ENCODE measurements at places on chromosomes 5 and 9.

GRCh38 chr5:76642390-76643040, 19.3 kb upstream of the F2RL2 start:
- no peak for DNase-seq

DNA sequence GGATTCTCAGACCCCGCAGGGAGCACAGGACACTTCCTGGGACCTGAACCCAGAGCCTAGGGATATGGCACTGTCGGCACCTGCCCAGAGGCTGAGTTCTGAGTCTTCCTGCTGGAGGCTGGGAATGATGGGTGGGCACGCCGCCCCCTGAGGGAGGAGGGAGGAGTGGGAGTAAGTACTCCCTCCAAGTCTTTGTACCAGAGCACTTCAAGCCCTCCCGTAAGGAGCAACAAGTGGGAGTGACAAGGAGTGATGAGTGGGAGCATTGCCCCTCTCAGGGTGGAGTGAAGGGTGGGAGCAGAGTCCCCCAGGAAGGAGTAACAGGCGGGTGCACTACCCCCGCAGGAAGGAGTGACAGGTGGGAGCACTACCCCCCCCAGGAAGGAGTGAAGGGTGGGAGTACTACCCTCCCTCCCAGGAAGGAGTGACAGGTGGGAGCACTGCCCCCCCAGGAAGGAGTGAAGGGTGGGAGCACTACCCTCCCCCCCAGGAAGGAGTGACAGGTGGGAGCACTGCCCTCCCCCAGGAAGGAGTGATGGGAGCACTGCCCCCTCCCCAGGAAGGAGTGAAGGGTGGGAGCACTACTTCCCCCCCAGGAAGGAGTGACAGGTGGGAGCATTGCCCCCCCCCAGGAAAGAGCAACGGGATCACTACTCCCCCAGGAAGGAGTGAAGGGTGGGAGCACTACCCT, 100.1 kb downstream of the CACNA1B start:
- DNase-seq: no peak

DNA sequence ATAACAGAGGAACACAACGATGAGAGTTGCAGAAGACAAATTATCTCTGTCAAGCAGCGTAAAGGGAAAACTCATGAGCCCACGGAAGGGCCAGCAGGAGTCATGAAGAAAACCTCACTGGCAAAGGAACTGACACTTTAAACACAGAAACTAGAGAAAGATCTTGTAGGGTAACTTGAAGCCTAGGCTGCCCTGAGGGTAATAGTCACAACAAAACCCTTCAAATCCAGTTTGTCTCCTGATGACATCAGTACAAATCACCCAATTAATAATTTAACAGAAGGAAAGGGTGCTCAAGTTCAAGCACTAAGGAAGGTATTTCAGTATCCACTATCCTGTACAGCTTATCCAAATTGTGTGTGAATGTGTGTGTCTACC, 549.1 kb downstream of the MTRR start:
- DNase-seq: no peak

GRCh38 chr9:38234479-38235170, 157.9 kb upstream of the ALDH1B1 start:
- no peak for DNase-seq

DNA sequence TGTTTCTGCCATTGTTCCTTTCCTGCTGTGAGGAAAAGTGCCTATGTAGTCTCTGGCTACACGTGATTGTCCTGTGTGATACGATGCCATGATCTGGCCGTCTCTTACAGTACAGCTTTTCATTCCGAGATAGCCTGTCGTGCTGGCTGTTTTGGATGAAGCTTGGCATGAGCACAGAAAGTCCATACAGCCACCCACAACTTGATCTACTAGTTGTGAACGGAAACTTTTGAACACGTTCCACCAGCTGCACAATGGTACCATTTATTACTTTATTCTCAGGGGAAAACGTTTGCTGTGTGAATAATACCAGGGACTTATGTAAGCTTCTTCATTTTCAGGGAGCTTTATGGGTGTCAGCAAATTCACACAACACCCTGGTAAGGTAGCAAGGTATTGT, 217.6 kb upstream of the ANKRD55 start:
- DNase-seq: no peak

GRCh38 chr9:19408316-19408692, 505 bp upstream of the ACER2 start:
- peak; percentile 10 for DNase-seq

- DNase-seq: no peak
These were observed 100.4 kb downstream of the FAM114A2 start for GRCh38 chr5:153938191-153938842.

- no peak for DNase-seq
These were observed 60.2 kb upstream of the FUBP3 start for GRCh38 chr9:130518943-130519799.

GRCh38 chr9:78396087-78396486, 99.2 kb downstream of the PSAT1 start:
- no peak for DNase-seq

DNA sequence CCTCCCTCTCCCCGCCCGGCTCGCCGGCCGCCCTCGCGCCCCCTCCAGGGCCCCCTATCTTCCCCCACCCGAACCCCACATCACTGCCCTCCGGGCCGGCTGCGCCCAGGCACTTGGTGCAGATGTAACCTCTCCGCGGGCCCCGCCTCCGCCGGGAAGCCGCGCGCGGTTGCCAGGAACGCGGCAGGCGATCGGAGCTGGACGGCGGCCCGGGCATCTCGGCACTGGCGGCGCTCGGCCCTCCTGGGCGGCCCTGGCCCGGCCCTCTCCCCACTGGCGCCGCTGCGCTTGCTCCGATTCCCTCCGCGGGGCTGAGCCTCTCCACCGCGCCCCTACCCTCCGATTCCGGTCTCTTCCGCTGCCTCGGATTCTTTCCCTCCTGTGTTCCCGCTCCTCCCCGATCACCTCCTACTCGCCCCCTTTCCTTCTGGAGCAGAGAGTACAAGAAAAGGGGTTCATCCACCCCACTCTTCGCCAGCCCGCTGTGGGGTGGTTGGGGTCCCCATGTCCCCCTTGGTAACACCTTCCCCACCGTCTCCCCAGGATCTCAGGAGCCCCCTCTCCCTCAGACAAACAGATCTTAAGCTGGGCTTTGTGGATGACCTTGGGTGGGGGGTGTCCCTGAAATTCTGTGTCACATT, 70.6 kb downstream of the C9orf50 start:
- peak; percentile 26 for DNase-seq

- no peak for DNase-seq
These were observed 14.7 kb downstream of the SIL1 start for GRCh38 chr5:139183502-139183901.

DNA sequence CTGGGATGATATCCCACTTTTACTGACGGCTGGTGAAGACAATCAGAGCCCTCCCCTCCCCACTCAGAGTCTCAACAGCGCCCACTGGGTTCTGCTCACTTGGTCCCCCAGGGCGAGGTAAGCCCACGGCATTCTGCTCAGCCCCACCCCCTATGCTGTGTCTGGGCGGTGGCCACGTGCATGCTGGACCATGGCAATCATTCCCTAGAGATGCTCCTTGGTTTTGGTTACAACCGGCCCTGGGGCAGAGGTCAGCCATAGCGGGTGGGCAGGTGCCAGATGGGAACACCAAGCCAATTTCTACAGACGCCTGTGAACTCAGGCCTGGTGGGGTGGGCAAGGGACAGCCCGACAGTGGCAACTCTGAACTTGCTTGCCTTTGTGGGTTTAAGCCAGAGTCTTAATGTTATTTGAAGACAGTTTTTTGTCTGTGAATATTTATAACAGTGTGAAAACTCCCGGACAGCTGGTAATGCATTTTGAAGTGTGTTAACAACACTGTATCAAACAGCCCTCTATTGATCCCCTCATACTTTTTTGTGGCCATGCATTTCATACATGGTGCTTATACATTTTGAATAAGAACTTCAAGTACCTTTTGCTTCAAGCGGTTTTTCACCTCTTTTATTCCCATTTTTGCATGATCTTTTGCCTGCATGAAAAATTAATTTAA, 94.2 kb downstream of the CRB2 start:
- no peak for DNase-seq

- DNase-seq: no peak
These were observed 89.8 kb downstream of the CD180 start for GRCh38 chr5:67106626-67107342.

DNA sequence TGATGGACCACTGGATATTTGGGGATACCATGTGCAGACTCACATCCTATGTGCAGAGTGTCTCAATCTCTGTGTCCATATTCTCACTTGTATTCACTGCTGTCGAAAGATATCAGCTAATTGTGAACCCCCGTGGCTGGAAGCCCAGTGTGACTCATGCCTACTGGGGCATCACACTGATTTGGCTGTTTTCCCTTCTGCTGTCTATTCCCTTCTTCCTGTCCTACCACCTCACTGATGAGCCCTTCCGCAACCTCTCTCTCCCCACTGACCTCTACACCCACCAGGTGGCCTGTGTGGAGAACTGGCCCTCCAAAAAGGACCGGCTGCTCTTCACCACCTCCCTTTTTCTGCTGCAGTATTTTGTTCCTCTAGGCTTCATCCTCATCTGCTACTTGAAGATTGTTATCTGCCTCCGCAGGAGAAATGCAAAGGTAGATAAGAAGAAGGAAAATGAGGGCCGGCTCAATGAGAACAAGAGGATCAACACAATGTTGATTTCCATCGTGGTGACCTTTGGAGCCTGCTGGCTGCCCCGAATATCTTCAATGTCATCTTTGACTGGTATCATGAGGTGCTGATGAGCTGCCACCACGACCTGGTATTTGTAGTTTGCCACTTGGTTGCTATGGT, 54.5 kb upstream of the HNRNPA0 start:
- DNase-seq: no peak

DNA sequence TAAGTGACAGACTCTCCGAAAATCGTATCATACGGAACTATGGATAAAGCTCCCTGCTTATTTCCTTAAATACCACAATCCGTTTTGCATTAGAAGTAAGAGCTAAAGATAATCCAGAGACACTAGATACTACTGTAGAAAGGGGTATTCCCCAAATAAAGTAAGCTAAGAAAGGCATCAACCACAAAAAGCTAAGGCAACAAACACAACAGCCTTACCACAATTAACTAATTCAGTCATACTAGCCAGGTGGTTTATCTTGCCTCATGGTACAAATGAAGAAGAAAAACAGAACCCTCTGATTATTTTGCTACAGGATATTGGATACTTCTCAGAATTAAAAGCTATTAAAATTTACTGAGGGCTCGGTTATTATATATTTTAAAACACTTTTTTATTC, 14.1 kb downstream of the ERP44 start:
- DNase-seq: no peak

GRCh38 chr5:132023258-132024116, 12.0 kb upstream of the ACSL6 start:
- no peak for DNase-seq

- no peak for DNase-seq
These were observed 435.9 kb upstream of the MPDZ start for GRCh38 chr9:13715430-13715829.

DNA sequence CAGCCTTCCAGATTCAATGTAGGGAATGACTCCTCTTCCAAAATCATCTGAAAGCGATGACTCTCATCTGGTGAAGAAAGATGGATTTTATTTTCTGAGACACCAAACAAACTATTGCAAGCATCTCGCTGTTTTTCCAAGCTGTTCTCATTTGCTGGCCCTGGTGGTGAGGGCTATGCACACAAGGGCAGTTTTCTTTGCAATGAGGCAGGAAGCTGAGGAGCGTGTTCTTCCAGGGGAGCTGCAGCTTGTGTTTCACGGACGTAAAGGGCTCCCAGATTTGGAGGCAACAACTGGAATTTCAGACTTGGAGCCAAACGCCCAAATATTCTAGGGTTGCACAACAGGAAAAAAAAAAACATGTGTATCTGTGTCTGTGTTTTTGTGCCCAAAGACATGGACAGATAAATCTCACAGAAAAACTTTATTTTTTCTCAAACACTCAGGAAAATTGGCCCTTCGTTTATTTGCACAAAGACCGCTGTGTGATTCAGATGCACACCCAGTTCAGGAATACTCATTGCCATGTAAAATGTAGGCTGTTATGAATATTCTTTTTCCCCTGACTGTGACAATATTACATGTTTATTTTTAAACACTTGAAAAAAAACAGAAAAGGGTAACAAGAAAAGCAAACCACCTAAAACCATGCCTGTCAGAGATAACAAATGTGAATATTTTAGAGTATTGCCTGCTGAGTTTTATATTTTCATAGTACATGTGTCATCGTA, 151.3 kb downstream of the GAS1 start:
- no peak for DNase-seq

GRCh38 chr5:81936066-81936465, 35.8 kb upstream of the ATG10 start:
- DNase-seq: no peak

DNA sequence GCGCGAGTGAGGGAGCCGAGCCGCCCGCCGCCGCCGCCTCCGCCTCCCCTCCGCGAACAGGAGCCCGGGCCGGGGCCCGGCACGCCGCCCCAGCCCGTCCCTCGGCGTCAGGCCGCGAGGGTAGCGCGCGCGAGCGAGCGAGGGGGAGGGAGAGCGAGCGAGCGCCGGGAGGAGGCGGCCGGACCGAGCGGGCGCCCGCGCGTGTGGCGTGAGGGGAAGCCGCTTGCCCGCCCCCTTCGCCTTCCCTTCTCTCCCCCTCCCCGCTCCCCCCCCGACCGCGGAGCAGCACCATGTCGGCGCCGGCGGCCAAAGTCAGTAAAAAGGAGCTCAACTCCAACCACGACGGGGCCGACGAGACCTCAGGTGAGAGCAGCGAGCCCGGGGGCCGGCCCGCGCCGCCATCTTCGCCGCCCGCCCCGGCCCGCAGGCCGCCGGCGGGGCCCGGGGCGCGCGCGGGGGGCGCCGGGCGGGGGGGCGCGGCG, 312 bp downstream of the SET start:
- peak; percentile 63 for DNase-seq

DNA sequence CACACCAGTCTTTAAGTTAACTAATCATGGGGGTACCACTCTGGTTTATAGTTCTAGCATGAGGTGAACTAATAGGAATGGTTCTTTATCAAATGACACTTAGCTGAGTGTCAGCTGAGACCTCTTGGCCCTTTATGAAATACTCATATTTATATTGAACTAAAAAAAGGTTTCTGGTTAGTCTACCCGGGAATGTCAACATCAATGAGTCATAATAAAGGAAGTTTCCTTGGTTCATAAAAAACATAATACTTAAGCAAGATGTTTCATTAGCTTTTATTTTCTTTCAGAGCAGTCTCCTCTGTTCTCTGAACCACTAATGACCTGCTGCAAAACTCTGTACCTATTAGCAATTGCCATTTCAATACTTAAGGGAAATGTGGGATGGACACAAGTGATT, 13.7 kb downstream of the DAB2 start:
- no peak for DNase-seq

DNA sequence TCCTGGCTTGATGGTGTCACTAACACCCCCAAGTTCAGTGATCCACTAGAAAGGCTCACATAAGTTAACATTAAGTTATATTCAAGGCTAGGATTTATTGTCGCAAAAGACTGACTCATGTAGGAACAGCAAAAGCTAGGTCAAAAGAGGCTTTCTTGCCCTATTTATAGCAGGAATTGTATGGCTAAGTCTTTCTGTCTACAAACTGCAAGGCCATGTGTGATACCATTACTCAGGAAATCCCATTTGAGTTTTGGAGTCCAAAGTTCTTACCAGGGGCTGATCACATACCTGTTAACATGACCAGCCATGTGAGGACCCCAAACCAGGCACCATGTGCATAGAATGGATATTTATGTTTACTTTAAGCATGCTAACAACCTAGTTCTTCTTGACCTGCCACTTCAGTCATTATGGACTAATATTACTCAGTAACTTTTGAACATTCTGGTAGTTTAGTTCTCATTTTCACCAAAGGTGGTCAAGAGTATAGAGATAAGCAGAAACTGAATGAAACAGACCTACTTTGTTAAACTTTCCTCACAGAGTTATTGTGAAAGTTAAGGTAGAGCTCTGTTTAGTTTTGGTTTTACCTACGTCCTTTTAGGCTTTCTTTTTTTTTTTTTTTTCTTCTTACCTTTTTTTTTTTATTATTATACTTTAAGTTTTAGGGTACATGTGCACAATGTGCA, 281.1 kb downstream of the FER start:
- DNase-seq: no peak
